ENCODE measurements at places on chromosomes 2 and 18. TPM values are rescaled to one million over a fixed set of nuclear protein-coding genes. Genes with fewer than 3 reads are reported as not detected.

Gene ZNF142
- total RNA-seq: 17.1 TPM

Gene ANKRD29
- total RNA-seq: 16.2 TPM

Gene ASB1
- total RNA-seq: 60.3 TPM

Gene RMC1
- 13.8 TPM for total RNA-seq

Gene RND3
- total RNA-seq: 46.2 TPM

Gene HAAO
- total RNA-seq: not detected

Gene ALK
- total RNA-seq: not detected

Gene MYO3B
- total RNA-seq: not detected

Gene SIX3
- total RNA-seq: 1.9 TPM

Gene SULT1C2
- 0.59 TPM for total RNA-seq

Gene C18orf54
- 3.2 TPM for total RNA-seq

Gene CD8B2
- not detected for total RNA-seq

Gene MYO7B
- total RNA-seq: 0.09 TPM

Gene ASAP2
- 45.5 TPM for total RNA-seq

Gene CFAP65
- 0.48 TPM for total RNA-seq

Gene NYAP2
- not detected for total RNA-seq

Gene ZNF516
- total RNA-seq: 4.0 TPM

Gene TMEM37
- 2.3 TPM for total RNA-seq

Gene COL5A2
- total RNA-seq: 75.7 TPM

Gene FIGLA
- total RNA-seq: not detected

Gene SLC1A4
- total RNA-seq: 10.3 TPM

Gene ATOH8
- 13.2 TPM for total RNA-seq

Measured in A549 treated with Mapracorat at 1 μM for 4 hours (cell line).